ENCODE measurements at places on chromosomes 5 and 9. TPM values are rescaled to one million over a fixed set of nuclear protein-coding genes. Genes with fewer than 3 reads are reported as not detected.

DNA sequence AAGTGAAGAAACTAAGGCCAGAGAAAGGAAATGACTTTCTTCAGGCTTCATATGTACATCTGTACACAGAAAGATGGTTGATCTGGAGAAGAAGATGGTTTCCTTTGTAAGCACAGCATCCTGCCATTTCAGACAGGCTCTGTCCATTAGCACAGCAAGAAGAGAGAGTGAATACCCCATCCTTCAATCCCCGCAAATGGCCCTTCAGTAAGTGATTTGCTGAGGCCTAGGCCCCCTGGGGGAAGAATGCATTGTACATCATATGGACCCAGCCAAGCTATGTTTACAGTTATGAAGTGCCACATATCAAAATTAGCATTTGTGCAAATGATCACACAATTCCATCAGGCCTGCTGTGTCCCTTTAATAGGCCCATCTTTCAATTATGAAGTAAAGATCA lies 657.4 kb downstream of the BRINP1 start:
- H3K27ac ChIP-seq = no peak overlapping the region
- H3K4me1 ChIP-seq = no peaks in the 10 kb centered on the region
- H3K4me3 ChIP-seq = no peak overlapping the region

GRCh38 chr5:5344606-5345005 lies 77.9 kb upstream of the ICE1 start:
- no peaks in the 10 kb centered on the region for H3K27me3 ChIP-seq
- H3K36me3 ChIP-seq = no peaks in the 10 kb centered on the region
- H3K4me3 ChIP-seq = no peak overlapping the region
- DNase-seq = no peak
- no peak overlapping the region for H3K27ac ChIP-seq

GRCh38 chr9:10112070-10112469 lies 500.7 kb downstream of the PTPRD start:
- no peak overlapping the region for H3K27ac ChIP-seq
- H3K4me3 ChIP-seq = no peak overlapping the region
- DNase-seq = no peak
- H3K27me3 ChIP-seq = no peaks in the 10 kb centered on the region
- no peaks in the 10 kb centered on the region for H3K36me3 ChIP-seq

GRCh38 chr5:88145611-88146467 lies 122.8 kb downstream of the TMEM161B start:
- H3K4me1 ChIP-seq = peaks cover 23% of the 10 kb centered on the region
- DNase-seq = peak; percentile 38
- H3K27me3 ChIP-seq = peaks cover 33% of the 10 kb centered on the region
- H3K36me3 ChIP-seq = peaks cover 4% of the 10 kb centered on the region

GRCh38 chr5:171634511-171634910 lies 151.1 kb upstream of the SMIM23 start:
- H3K27me3 ChIP-seq = peaks cover 22% of the 10 kb centered on the region
- no peak for DNase-seq
- no peaks in the 10 kb centered on the region for H3K36me3 ChIP-seq
- no peak overlapping the region for H3K27ac ChIP-seq

DNA sequence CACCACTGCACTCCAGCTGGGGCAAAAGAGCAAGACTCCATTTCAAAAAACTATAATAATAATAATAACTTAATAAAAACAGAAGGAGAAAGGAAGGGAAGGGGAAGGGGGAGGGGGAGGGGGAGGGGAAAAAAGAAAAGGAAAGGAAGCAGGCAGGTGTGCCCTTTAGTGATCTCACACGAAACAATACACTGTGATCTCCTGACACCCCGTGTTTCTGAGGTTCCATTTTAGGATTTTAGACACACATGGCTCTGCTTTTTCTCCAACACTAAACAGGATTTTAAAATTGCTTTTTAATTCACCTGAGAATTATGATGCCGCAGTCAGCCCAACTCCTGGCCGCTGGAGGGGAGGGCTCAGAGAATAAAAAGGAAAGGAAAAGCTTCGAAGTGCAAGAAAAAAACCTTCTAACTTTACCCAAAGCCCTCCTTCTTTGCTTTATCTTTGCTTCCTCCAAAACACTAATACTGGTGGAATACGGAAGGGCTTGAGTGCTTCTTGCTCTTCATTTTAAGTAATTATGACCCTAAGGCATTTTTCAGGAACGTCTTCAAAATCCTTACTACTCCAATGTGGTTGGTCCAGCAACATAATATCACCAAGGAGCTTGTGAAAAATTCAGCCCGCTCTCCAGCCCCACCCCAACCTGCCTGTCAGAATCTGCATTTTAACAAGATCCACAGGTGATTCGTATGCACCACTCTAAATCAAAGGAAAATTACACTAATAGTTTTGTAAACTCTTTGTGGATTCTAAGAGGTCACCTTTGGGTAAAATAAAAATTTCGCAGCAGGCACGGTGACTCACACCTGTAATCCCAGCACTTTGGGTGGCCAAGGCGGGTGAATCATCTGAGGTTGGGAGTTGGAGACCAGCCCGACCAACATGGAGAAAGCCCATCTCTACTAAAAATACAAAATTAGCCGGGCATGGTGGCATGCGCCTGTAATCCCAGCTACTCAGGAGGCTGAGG lies 66.0 kb downstream of the MYO10 start:
- no peaks in the 10 kb centered on the region for H3K27me3 ChIP-seq
- H3K4me3 ChIP-seq = no peak overlapping the region
- H3K27ac ChIP-seq = no peak overlapping the region
- H3K4me1 ChIP-seq = no peaks in the 10 kb centered on the region
- no peak for DNase-seq

GDF9 gene
- 0.52 TPM for total RNA-seq

TEX48 gene
- 0.61 TPM for total RNA-seq

DNA sequence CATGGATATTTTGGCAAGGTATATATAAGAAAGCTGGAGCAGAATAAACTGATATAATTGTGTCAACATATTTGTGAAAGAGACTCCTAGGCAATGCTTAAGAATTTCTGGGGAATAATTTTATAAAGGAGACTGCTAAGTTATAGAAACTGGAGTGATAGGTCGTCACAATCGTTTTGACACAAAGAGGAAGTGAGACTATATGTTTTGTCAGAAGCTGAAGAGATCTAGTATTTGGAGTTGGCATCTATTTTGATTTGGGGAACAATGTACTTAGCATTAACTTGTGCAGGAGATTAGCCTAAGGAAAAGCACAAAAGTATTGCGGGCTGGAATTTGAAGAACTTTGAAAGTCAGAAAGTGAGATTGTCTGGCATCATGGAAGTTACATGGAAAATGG lies 582.5 kb downstream of the TAF11L14 start:
- no peaks in the 10 kb centered on the region for H3K36me3 ChIP-seq
- H3K27ac ChIP-seq = no peak overlapping the region
- H3K4me3 ChIP-seq = no peak overlapping the region
- DNase-seq = no peak
- H3K4me1 ChIP-seq = no peaks in the 10 kb centered on the region

- H3K27ac ChIP-seq = no peak overlapping the region
- peaks cover 76% of the 10 kb centered on the region for H3K27me3 ChIP-seq
- DNase-seq = peak; percentile 17
- H3K4me3 ChIP-seq = no peak overlapping the region
- peaks cover 20% of the 10 kb centered on the region for H3K4me1 ChIP-seq
Observed at GRCh38 chr5:141876628-141877355, 1.4 kb downstream of the PCDH1 start.

DNA sequence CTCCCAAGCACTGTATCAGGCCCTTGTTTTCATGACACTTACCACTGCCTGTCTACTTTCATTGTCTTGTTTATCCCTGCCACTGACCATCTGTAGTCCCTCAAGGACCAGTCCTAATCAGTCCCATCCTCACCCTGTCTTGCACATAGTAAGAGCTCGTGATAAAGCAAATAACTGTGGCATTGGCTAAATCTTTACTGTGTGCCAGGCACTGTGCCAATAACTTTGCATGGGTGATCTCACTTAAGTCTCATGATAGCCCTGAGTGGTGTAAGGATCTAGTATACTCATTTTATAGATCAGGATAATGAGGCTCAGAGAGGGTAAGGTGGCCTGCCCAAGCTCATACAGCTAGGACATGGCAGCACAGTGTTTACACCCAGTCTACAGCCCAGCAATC lies 5.6 kb downstream of the CDX1 start:
- H3K27ac ChIP-seq = no peak overlapping the region
- no peak for DNase-seq
- peaks cover 2% of the 10 kb centered on the region for H3K4me1 ChIP-seq
- H3K27me3 ChIP-seq = peaks cover 53% of the 10 kb centered on the region

ARL10 gene
- total RNA-seq = 8.6 TPM
